ENCODE measurements at places on chromosomes 11 and 22. TPM values are rescaled to one million over a fixed set of nuclear protein-coding genes. Genes with fewer than 3 reads are reported as not detected.

DNA sequence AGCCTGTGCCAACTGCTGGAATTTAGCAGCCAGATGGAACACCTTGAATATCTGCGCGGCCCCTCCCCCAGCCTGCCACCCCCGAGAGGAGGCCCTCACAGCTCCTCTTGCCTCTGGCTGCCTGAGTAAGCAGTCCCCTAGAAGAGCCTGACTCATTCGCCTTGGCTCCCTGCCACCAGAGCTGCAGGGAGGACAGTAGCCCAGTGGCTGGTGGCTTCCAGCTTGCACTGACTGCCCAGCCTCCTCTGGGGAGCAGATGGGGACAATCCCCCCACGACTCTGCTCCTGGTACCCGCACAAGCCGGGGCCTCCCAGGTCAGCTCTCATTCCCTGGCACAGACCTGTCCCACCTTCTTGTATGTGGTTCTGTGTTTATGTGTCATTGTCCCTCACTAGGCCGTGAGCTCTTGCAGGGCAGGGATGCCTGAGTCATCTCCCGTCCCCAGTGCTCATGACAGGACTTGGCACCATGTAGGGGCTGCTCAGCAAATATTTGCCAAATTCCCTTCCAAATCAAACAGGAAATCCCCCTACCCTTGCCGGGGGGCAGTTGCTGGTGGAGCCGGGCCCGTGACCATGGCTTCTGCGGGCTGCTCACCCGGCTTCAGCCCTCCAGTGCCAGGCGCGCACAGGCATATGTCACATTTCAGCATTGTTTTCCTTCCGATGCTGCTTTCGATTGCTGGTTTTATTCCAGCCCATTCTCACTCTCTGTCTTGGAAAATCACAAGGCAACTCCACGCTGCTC lies 43.6 kb downstream of the CACNG2 start:
- H3K4me1 ChIP-seq, result peaks cover 18% of the 10 kb centered on the region
- DNase-seq, result peak; percentile 95
- H3K36me3 ChIP-seq, result no peaks in the 10 kb centered on the region
- H3K4me3 ChIP-seq, result no peak overlapping the region
- no peak overlapping the region for H3K27ac ChIP-seq

Gene KRTAP5-11
- total RNA-seq, result not detected

DNA sequence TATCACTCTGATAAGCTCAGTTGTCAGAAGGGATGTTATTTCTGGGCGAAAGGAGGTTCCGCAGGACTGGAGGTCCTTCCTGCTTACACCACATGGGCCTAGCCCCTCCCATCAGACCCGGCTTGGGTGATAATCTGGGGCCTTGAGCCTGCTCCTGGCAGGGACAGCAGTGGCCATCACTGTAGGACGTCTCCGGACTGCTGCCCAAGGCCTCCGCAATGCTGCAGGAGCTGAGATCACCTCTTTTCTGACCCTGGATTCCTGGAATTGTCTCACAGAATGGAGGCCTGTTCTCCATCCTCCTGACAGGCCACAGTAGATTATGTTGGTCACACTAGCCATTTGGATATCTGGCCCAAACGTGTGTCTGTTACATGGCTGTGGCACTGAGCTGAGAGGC lies 9.2 kb upstream of the BIK start:
- no peaks in the 10 kb centered on the region for H3K4me1 ChIP-seq
- H3K4me3 ChIP-seq, result no peak overlapping the region
- DNase-seq, result no peak
- H3K36me3 ChIP-seq, result no peaks in the 10 kb centered on the region
- H3K27me3 ChIP-seq, result no peaks in the 10 kb centered on the region

DNA sequence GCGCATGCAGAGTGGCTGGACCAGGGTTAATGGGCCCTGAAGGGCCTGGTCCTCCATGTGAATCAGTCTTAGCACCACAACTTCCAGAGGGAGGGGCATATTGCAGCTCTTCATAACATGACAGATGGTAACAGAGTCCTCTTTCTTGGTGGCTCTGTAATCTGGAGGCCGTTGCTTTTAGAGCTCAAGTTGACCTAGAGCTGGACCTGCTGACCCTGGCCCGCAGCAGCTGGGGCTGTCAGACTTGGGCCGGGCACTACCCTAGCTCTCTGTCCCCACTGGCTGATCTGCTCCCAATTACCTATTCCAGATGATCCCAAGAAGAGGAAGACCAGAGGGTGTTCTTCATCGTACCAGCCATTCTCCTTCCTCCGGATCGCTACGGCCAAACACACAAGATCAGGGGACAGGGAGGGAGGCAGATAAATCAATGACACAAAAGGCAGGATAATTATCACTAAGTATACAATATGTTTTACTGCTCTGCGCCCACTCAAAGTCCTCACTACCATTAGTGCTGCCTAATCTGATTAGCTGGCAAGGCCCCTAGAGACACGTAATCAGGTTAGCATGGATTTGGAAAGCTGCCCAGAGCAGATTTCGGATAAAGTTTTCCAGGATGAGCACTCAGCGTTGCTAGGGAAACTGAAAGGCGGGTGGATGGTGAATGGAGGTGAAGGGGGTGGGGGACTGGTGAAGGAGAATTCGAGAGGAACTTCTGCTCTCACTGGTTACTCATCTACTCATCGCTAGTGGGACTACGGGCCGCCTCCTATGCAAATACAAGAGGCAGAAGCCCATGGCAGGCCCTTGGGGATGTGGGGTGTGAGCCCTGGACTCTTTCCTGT lies 64.5 kb upstream of the PHOX2A start:
- peaks cover 26% of the 10 kb centered on the region for H3K4me1 ChIP-seq
- no peak for DNase-seq
- H3K27ac ChIP-seq, result no peak overlapping the region
- H3K27me3 ChIP-seq, result no peaks in the 10 kb centered on the region

Gene SLC17A6
- not detected for total RNA-seq

Gene SUSD2
- total RNA-seq, result 3.3 TPM

DNA sequence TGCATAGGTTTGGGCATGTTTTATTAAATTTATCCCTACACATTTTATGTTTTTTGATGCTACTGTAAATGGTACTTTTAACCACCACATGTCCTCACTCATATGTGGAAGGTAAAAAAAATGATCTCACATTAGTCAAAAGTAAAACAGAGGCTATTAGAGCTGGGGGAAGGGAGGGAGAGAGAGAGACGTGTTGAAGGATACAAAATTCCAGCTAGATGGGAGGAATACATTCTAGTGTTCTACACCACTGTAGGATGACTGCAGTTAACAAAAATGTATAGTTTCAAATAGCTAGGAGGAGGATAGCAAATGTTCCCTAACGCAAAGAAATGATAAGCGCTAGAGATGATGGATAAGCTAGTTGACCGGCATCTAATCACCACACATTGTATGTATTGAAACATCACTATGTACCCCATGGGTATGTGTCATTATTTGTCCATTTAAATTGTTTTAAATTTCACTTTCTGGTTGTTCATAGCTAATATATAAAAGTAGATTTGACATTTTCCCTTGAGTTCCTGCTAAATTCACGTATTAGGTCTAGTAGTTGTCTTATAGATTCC lies 9.9 kb upstream of the GNB1L start:
- no peaks in the 10 kb centered on the region for H3K4me1 ChIP-seq
- H3K4me3 ChIP-seq, result no peak overlapping the region
- H3K27ac ChIP-seq, result no peak overlapping the region
- DNase-seq, result no peak
- H3K27me3 ChIP-seq, result no peaks in the 10 kb centered on the region

Gene TNNT3
- 3.0 TPM for total RNA-seq

Gene OR56A4
- not detected for total RNA-seq

DNA sequence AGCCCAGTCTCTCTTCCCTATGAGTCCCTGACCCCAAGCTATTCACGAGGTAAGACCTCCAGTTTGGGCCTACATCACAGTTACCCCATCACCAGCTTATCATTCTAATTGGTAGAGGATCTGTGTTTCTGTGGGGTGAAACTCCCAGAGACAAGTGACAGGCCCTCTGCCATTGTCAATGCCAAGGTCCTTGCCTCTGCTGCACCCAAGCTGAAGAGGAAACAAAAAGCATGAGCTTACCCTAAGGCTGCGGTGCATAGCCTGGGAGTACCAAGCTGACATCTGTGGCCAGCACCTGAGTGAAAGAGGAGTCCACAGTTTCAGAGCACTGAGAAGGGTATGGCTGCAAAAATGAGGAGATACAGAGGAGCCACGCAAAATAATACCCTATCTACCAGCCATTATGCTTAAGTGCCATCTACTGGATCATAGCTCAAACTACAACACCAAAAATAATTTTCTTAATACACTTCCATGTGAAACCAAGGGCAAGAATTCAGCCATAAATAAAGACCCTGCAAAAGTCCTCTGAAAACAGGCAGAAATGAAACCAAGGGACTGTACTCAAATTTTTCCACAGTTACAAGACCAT lies 62.3 kb upstream of the ANO5 start:
- no peaks in the 10 kb centered on the region for H3K4me1 ChIP-seq
- no peaks in the 10 kb centered on the region for H3K27me3 ChIP-seq
- no peak overlapping the region for H3K4me3 ChIP-seq
- no peaks in the 10 kb centered on the region for H3K36me3 ChIP-seq
- no peak for DNase-seq

- peaks cover 9% of the 10 kb centered on the region for H3K36me3 ChIP-seq
- no peak for DNase-seq
- no peaks in the 10 kb centered on the region for H3K27me3 ChIP-seq
- H3K27ac ChIP-seq, result no peak overlapping the region
Observed at GRCh38 chr22:32380991-32381390, 23.3 kb downstream of the RFPL3 start.

DNA sequence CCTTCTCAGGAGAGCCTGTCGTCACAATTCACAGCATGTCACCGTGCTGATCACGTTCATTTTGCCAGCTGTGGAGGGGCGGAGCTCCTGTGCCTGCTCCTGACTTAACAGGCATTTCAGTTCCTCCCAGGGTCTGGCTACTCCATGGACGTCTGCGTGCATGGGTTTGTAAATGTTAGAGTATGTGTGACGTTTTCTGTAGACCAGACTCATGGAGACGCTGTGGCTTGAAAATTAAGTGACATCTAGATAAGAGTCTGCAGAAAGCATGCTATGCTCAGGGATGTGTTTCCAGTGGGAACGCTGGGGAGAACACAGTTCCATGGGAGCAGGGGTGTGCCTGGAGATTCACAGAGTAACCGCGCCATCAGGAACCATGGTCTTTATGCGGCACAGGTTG lies 804.0 kb downstream of the TBC1D22A start:
- H3K36me3 ChIP-seq, result no peaks in the 10 kb centered on the region
- H3K4me1 ChIP-seq, result peaks cover 12% of the 10 kb centered on the region
- H3K27me3 ChIP-seq, result no peaks in the 10 kb centered on the region
- H3K4me3 ChIP-seq, result no peak overlapping the region
- no peak overlapping the region for H3K27ac ChIP-seq
- DNase-seq, result no peak

GRCh38 chr11:71504531-71504930 lies 22.5 kb upstream of the KRTAP5-7 start:
- no peak overlapping the region for H3K4me3 ChIP-seq
- no peaks in the 10 kb centered on the region for H3K27me3 ChIP-seq
- no peak overlapping the region for H3K27ac ChIP-seq
- H3K4me1 ChIP-seq, result peaks cover 5% of the 10 kb centered on the region

DNA sequence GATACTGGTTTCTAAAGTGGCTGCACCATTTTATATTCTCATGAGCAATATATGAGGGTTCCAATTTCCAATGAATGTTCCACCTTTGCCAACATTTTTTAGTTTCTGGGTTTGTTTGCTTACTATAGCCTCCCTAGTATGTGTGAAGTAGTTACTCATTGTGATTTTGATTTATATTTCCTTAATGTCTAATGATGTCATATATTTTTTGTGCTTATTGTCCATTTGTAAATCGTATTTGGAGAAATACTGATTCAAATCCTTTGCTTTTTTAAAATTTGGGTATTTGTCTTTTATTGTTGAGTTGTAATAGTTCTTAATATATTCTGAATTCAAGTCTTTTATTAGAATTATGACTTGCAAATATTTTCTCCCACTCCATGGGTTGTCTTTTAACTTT lies 161.0 kb upstream of the C11orf58 start:
- no peaks in the 10 kb centered on the region for H3K4me1 ChIP-seq
- no peaks in the 10 kb centered on the region for H3K27me3 ChIP-seq
- H3K4me3 ChIP-seq, result no peak overlapping the region
- H3K36me3 ChIP-seq, result no peaks in the 10 kb centered on the region

Gene RIC3
- 18.8 TPM for total RNA-seq

- DNase-seq, result no peak
- no peaks in the 10 kb centered on the region for H3K36me3 ChIP-seq
- no peak overlapping the region for H3K4me3 ChIP-seq
- no peak overlapping the region for H3K27ac ChIP-seq
Observed at GRCh38 chr22:22761963-22762772, 117.8 kb downstream of the GGTLC2 start.

- no peaks in the 10 kb centered on the region for H3K4me1 ChIP-seq
- no peaks in the 10 kb centered on the region for H3K27me3 ChIP-seq
- DNase-seq, result no peak
- no peak overlapping the region for H3K27ac ChIP-seq
- H3K4me3 ChIP-seq, result no peak overlapping the region
Observed at GRCh38 chr11:95659088-95659487, 130.5 kb downstream of the FAM76B start.

DNA sequence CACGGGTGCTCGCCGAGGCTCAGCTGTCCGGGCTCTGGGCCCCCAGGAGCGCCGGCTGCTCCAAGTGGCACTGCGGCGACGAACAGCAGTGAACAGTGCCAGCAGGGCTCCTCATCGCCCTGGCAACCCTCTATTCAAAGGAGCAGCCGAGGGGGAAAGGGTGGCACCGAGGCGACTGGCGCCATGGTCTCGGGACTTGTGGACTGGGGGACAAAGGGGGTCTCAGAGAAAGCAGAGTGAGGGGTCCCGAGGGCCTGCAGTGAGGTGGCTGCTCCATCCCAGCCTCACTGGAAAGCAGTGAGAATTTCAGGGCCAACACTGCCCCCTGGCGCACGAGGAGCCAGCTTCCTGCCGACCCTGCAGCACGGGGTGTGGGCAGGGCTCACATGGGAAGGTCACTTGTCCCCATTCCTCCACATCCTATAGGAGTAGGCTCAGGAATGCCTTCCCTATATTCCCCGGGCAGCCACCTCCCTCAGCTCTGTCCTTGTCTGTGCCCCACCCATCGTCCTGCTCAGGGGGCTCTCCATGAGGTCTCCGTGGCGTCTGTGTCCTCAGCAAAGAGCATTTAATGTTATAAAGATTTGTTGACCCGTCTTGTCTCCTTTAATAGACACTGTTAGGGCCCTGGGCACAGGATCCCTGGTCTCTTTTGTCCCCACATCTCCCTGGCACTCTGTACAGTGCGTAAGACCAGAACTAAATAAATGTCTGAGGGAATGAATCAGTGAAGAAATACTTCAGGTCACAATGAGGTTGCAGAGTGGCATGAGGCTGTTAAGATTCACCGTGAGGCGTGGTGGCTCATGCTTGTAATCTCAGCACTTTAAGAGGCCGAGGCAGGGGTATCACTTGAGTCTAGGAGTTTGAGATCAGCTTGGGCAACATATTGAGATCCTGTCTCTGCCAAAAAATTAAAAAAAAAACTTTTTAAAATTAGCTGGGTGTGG lies 26.4 kb downstream of the LRFN4 start:
- H3K4me1 ChIP-seq, result peaks cover 40% of the 10 kb centered on the region
- no peak for DNase-seq
- H3K4me3 ChIP-seq, result peak overlapping the region; percentile 44
- H3K36me3 ChIP-seq, result no peaks in the 10 kb centered on the region
- H3K27me3 ChIP-seq, result no peaks in the 10 kb centered on the region

- H3K27ac ChIP-seq, result no peak overlapping the region
- no peaks in the 10 kb centered on the region for H3K36me3 ChIP-seq
- H3K4me3 ChIP-seq, result no peak overlapping the region
- H3K4me1 ChIP-seq, result peaks cover 4% of the 10 kb centered on the region
- no peak for DNase-seq
Observed at GRCh38 chr11:74390697-74391096, 7.5 kb downstream of the PGM2L1 start.

Gene UBASH3B
- total RNA-seq, result 1.1 TPM

Measured in esophagus muscularis mucosa (tissue), 4 donors.